ENCODE measurements at places on chromosomes 3 and 15. TPM values are rescaled to one million over a fixed set of nuclear protein-coding genes. Genes with fewer than 3 reads are reported as not detected.

The PLS1 gene
- total RNA-seq: 13.9 TPM

The NR2E3 gene
- not detected for total RNA-seq

The COL6A5 gene
- total RNA-seq: not detected

The NR1I2 gene
- not detected for total RNA-seq

The CPLX3 gene
- total RNA-seq: not detected

The GOLGA8M gene
- total RNA-seq: not detected

The GRAMD1C gene
- total RNA-seq: 2.2 TPM

The ROPN1 gene
- not detected for total RNA-seq

The EIF5A2 gene
- total RNA-seq: 17.4 TPM

The FAM107A gene
- total RNA-seq: 0.42 TPM

The ROBO1 gene
- total RNA-seq: 19.0 TPM
